ENCODE measurements at places on chromosomes 3 and 15. TPM values are rescaled to one million over a fixed set of nuclear protein-coding genes. Genes with fewer than 3 reads are reported as not detected.
A peak's percentile ranks its signal among the peaks of the same experiment; 100 is the strongest.

- DNase-seq, result peak; percentile 65
These were observed 291.1 kb downstream of the CHL1 start for GRCh38 chr3:487614-488013.

GRCh38 chr15:95948411-95948810 is 382.1 kb upstream of the NR2F2 start:
- no peak for DNase-seq

GRCh38 chr15:34808016-34808415 is 12.7 kb upstream of the ACTC1 start:
- no peak for DNase-seq

- no peak for DNase-seq
These were observed 237.2 kb upstream of the ADAMTS9 start for GRCh38 chr3:64924961-64925360.

DNA sequence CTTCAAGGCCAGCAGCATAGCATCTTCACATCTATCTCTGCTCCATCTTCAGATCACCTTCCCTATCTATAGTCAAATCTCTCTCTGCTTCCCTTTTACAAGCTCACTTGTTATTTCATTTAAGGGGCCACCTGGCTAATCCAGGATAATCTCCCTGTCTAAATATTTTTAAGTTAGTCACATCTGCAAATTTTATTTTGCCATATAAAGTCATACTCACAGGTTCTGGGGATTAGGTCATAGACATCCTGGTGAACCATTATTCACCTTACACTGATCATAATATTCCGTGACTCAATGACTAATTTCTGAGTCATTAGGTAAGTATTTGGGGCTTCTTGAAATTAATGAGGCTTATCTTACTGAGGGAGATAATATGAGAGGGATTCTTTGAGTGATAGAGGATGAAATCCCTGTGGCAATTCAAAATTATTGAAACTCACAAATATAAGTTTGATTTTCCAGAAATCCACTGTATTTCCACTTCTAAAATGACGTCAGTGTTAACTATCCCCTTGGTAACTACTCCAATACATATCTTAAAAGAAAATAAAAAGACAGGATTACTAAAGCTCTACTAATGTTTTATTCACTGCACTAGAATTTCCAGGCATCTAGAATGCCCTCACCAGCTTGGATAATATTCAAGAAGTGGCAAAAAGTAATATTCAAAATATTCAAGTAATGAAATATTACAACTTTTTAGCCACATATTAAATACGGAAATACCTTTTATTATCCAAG is 93.7 kb upstream of the RBMS3 start:
- peak; percentile 98 for DNase-seq

DNA sequence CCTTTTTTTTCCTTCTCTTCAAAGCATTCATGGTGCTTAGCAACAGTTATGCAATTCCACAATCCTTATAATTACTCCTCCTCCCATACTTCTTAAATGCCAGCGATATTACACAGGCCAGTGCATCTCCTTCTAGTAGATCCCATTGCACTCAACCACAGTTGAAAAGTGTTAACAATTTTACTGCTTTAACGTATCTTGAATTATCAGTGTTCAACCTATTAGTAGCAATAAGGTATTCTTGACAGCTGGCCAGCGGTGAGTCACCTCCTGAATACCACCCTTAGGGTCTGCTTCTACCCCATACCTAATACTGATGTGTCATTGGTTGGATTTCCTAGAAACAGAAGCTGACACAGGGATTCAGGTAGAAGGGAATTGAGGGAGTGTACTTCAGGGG is 24.0 kb upstream of the TEX9 start:
- peak; percentile 55 for DNase-seq

DNA sequence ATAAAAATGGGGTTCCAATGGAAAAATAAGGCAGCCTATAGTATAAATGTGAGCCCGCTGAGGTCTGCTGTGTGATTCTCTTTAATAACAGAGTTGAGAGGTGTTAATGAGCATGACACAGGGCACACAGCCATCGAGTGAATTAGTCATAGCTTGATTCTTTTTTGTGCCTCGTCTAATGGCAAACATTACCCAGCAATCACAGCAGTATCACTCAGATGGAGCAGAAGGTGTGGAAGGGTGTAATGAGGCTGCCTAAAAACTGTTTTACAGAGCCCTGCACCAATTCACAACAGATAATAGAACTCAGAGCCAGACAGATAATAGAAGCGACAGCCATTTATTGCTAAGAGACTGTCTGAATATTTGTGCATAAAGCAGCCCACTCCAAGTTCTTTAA is 178.6 kb upstream of the TPRG1 start:
- DNase-seq, result peak; percentile 27

DNA sequence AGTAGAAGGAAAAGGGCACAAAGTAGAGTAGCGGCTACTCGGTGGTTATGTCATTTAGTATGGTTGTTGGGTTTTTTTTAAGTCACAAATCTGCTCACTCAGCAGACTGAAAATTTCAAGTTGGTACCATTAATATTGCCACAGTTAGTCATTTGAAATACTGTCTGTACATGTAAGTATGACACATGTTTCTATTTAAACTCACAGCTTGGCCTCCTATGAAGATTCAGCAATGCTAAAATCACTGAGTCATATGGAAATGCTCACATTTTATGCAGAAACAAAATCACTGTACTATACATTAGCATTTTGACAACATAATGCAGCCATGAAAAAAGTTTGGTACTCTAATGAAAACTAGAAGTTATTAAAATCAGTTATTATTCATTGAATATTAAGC is 571.9 kb downstream of the TAFA4 start:
- DNase-seq, result no peak

DNA sequence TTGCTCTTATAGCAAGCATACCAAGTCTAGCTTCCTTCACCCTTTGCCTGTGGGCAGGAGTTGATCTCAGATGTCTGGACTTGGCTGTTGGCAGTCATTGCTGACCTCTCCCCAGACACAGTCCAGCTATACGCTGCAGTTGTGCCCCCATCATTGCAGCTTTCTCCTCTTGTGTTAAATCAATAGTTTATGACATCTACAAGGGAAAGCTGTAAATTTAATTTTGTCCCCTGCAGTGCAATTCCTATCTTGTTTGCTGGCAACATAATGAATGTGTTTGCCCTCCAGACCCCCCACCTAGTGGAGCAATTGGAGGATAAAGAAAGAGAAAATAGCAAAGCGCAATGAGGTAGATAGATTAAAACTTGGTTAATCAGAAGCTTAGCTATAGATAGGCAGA is 280.2 kb downstream of the LSAMP start:
- DNase-seq, result no peak

GRCh38 chr3:145144361-145144760 is 1016.6 kb downstream of the PLOD2 start:
- no peak for DNase-seq

DNA sequence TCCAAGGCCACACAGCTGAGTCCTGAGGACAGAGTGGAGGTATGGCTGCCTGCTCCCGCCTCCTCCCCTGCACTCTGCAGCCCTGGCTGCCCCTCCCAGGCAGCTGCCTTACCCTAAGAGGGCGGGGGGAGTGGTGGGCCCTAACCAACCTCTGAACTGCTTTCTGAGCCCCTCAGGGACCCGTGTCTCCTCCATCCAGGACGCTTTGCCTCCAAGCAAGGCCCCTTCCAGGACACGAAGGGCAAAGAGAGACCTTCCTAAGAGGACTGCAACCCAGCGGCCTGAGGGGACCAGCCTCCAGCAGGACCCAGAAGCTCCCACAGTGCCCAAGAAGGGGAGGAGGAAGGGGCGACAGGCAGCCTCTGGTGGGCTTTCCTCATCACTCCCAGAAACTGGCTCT is 7.6 kb downstream of the NEIL1 start:
- no peak for DNase-seq

- no peak for DNase-seq
These were observed 26.0 kb downstream of the UBE2E1 start for GRCh38 chr3:23831517-23832394.

DNA sequence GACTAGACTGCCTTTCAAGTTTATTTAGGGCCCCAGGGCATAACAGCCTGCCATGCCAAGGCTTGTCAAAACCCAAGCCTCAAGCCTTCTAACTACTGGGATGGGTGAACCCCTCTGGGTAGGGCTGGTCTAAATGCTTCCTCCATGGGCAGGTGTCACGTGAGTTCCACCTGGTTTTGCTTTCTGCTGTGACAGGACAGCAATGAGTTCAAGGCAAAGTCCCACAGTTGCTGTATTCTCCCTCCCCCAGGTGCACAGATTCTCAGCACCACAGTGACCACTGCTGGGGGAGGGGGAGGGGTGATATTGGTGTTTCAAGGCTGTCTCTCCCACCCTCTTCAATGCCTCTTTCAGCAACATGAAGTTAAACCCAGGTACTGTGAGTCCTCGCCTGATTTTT is 46.9 kb upstream of the UBE2Q2 start:
- DNase-seq, result no peak

DNA sequence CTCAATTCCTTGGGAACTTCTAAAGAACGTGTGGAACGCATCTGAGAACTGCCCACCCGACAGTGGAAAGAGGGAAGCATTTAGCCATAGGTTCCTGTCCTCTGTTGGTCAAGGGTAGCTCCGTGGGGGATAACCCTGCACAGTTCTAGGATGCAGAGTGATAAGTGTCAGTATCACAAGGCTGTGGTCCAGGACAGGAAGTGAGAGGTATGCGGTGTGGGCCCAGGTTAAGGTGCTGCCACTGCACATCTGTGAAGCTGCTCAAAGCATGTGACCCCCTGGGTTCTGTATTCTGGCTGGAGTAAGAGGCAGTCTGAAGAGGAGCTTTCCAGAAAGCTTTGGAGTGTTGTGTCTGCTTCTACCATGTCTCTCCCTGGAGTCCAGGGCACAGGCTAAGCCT is 51.7 kb upstream of the HES1 start:
- DNase-seq, result no peak

- no peak for DNase-seq
These were observed 19.7 kb downstream of the ABHD2 start for GRCh38 chr15:89107984-89108383.

DNA sequence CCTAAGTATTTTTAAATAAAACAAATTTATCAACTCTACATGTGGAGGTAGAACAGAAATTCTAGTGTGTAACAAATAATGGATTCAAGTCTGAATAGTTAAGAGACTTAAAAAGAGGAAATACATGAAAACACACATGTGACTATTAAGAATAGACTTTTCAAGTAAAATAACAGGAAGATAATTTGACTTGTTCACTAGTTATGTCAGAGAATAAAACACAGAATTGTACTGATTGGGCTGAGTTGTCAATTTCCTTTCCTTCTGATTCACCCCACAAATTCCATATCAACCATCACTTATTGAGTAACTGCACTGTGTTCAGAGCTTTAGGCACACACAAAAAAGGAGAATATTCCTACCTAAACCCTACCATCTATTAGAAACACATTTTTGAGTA is 557.2 kb downstream of the TUSC7 start:
- DNase-seq, result no peak

DNA sequence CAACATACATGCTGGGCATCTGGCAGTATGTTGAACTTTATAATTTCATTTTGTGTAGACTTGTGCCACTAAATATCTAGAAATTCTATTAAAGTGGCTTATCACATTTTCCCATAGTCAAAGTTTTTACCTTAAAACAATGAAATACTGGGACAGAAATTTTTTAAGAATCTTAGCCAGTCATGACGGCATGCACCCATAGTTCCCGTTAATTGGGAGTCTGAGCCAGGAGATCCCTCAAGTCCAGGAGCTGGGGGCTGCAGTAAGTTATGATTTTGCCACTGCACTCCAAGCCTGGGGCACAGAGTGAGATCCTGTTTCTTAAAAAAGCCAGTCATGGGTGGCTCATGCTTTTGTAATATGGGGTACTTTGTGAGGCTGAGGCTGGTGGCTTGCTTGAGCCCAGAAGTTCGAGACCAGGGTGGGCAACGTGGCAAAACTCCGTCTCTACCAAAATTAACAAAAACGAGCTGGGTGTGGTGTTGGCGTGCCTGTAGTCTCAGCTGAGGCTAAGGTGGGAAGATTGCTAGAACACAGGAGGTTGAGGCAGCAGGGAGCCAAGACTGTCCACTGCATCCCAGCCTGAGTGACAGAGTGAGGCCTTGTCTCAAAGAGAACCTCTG is 3.1 kb downstream of the RPSA start:
- DNase-seq, result no peak

- no peak for DNase-seq
These were observed 152.3 kb downstream of the FNDC3B start for GRCh38 chr3:172191629-172192028.

DNA sequence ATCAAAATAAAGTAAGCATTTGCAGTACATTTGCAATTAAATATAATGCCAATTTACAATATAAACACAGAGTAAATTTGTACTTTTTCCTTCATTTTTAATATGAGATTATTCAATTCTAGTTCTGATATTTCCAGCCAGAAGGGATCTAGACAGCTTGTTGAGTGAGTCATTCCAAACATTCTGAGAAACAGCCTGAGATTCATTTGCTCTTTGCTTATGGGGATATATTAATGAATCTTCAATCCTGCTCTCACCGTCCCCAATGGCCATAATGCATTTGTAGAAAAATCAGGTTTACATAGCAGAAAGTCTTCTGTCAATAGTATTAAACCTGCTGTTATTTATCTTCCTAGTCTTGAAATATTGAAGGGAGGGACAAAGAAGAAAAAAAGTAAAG is 554.2 kb downstream of the TUSC7 start:
- DNase-seq, result no peak

GRCh38 chr15:94174399-94174802 is 57.0 kb upstream of the MCTP2 start:
- DNase-seq, result peak; percentile 47

- no peak for DNase-seq
These were observed 69.7 kb upstream of the UMPS start for GRCh38 chr3:124660599-124660998.

GRCh38 chr3:59862686-59863085 is 812.9 kb upstream of the CFAP20DC start:
- DNase-seq, result peak; percentile 7

DNA sequence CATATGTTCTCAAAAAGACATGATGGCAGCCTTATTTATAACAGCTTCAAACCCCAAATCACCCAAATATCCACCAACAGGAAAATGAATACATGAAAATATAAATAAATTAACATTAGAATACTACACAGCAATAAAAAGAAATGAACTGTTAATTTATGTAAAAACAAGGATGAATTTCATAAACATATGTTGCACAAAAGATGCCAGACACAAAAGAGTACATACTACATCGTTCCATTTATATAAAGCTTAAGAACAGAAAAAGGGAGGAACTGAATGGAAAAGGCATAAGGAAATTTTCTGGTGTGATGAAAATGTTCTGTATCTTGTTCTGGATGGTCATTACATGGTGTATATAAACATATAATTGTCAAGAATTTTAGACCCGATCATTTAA is 69.9 kb upstream of the TUSC7 start:
- no peak for DNase-seq

- no peak for DNase-seq
These were observed 202.6 kb downstream of the UACA start for GRCh38 chr15:70560617-70561328.

GRCh38 chr3:37477711-37478487 is 303.5 kb upstream of the LRRFIP2 start:
- DNase-seq, result no peak

Gene GOLGA8M
- total RNA-seq, result not detected

Gene GP5
- total RNA-seq, result under 0.01 TPM

Gene CCR9
- not detected for total RNA-seq

Gene PPM1L
- total RNA-seq, result 5.1 TPM

Gene GOLGA8N
- total RNA-seq, result 0.35 TPM

Gene CCRL2
- not detected for total RNA-seq

Gene ACAD11
- 34.6 TPM for total RNA-seq

Gene ALDH1A2
- total RNA-seq, result 26.8 TPM

Gene PLSCR1
- 183 TPM for total RNA-seq

Gene SI
- not detected for total RNA-seq

Gene GPR156
- 2.4 TPM for total RNA-seq

Gene IL20RB
- total RNA-seq, result 0.35 TPM

Gene CCNB2
- 2.0 TPM for total RNA-seq

Gene OR5H2
- total RNA-seq, result not detected

Gene NPAP1
- not detected for total RNA-seq

Gene NUTM1
- total RNA-seq, result not detected

Gene TBC1D21
- not detected for total RNA-seq

Measured in renal cortical epithelial cell (primary cell).